ENCODE measurements at places on chromosomes 12 and 14.

DNA sequence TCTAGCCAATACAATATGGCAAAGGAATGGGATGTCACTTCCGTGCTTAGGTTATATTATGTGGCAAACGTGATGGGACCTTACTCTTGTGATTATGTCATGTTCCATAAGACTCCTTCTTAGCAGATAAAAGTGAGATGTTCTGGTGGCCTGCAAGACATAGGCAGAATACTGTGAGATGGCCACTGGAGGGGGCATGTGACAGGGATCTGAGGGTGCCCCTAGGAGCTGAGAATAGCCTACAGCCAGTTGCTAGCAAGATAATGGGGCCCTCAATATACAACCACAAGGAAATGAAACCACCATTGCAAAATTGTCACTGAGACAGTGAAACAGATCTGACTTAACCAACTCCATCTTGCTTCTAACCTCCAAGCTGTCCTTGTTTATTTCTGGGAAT lies 151.4 kb upstream of the SSTR1 start:
- no peak for DNase-seq

GRCh38 chr12:120684523-120684932 lies 2.4 kb upstream of the MLEC start:
- no peak for DNase-seq

DNA sequence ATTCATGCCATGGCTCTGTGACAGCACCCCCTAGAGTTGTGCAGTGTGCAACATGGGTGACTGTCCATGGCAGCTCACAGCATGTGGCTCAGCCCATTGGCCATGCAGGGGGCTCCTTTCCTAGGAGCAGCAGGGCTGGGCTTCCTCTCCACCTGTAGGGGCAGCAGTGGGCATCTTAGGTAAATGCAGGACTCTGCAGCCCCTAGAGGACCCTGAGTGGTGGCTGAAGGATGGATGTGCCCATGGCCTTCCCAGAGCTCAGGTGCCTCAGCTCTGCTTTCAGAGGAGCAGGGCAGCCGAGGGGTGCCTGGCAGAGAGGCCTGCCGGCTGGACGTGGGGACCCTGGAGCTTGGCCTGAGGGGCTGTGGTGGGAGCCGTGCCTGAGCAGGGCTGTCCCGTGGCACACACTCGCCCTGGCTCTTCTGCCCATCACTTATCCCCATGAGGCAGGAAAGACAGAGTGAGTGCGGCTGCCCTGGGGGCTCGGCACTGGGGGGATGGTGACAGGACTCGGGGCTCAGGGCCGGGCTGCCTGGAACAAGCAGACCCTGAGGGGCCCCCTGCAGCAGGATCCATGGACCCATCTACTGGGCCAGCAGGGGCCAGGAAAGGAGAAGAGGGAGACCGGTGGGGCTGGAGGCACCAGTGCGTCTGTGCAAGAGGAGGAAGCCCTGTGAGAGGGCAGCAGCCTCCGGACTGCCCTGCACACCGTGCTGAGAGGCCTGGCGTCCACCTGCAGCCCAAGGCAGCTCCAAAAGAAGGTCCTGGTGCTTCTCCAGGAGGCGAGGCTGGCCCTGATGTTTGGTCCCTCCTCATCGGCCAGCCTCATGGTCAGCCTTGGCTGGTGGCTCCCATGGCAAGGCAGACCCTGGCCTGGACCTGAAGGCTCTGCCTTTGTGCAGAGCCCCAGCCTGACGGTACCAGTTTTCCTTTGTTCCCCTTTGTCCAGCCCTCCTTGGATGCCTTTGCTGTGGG lies 7.6 kb downstream of the ADSS1 start:
- DNase-seq: no peak

DNA sequence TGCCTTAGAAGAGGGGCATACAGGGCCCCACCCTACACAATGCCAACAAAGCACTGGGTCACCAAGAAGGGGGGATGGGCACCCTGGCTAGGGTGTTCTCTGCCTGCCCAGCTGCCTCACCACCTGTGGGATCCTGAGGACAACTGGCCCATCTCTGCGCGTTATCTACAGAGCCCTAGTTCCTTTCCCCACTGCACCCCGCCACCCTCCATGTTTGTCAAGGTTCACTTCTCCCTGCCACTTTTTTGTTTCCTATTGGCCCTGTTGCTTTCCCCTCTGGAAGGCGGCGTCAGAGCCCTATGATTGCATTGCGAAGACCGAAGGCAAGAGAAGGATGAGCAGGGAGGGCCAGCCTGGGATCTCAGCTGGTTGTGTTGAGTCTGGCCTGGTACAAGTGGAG lies 1.6 kb downstream of the SLC48A1 start:
- no peak for DNase-seq

- DNase-seq: no peak
Measured at GRCh38 chr12:100174495-100174894, 26.1 kb upstream of the ACTR6 start.

DNA sequence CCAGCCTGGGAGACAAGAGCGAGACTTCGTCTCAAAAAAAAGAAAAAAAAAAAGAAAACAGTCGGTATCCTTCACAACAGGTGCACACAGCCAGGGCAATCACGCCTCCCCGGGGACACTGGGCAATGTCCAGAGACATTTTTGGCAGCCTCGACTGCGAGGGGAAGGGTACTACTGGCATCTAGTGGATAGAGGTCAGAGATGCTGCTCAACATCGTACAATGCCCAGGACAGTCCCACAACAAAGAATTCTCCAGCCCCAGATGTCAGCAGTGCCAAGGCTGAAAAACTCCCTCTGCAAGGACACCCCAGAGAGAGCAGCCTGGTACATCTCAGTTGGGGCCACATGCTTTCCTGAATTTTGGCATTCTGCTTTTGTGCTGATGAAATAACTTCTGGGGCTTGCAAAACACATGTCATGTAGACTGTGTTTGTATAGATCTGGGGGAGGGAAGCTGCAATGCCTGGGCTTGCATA lies 21.5 kb downstream of the ALDH2 start:
- no peak for DNase-seq

DNA sequence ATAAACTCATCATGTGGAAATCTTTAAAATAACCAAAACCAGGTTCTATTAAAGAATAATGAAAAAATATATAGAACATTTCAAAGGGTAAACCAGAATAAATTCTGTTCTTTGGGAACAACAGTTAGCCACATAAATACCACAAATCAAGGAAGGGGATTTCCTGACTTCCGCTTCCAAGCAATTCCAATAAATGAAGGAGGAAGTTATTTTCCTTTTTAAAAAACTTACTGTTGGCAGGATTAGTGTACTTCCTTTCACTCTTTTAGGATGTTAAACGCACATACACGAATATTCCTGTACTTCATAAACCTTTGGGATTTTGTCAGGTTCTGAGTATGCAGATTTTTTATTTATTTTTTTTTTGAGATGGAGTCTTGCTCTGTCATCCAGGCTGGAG lies 13.7 kb upstream of the LIMA1 start:
- no peak for DNase-seq

DNA sequence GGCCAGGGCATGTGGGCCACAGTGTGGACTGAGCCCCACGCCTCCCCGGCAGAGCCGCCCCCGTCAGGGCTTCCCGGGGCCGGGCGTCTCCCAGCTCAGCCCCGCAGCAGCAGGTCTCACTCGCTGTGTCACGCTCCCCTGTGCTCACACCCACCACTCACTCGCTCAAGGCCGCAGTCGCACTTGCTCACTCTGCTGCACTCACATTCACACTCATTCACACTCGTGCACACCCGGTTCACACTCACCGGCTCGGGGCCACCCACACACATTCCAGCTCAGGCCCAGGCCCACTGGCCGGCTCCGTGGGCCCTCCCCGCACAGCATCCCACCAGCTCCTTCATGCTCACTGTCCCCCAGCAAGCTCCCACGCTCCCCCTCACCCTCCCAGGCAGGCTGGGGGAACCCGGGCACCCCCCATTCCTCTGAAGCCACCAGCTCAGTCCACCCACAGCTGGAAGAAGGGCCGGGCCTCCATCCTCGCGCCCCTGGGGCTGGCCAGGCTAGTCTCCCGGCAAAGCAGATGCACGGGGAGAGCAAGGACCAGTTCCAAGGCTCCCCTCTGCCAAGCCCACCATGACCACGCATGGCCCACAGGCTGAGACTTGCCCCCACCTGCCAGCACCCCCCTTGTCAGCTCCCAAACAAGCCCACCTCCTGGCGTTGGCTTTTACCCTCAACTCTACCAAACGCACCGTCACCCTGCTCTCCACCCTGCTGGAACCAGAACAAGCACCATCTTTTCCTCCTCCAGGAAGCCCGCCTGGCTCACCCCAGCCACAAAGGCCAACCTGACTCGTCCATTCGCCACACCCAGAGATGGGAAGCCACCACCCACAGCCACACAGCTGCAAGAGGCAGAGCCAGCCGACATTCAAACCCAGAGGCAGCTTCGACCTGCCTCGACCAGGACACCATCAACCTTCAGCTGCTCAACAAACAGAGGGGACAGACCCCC lies 28.0 kb downstream of the NCOR2 start:
- DNase-seq: no peak

GRCh38 chr14:79749065-79749464 lies 462.2 kb downstream of the DIO2 start:
- DNase-seq: no peak

DNA sequence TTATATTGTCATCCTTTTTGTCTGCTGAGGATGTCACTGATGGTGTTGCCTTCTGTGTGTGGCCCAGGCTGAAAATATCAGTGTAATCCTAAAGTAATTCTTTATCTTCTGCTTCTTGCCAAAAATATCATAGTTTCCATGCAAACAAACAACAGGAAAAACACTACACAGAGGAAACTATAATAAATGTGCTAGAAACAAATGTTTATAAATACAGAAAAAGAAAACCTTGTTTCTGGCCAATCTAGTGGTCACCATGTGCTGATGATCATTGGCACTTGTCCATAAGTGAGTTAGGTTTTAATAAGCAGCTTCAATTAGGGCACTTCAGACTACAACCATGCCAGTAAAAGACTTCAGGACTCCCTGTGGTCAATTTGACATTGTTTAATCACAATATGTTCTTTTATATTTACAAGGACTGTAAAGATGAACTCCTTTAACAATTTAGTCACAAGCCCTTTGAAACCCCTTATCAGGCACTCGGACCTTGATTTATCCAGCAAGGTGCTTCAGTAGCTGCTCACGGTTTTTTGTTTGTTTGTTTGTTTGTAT lies 124.8 kb downstream of the TMTC3 start:
- DNase-seq: no peak

DNA sequence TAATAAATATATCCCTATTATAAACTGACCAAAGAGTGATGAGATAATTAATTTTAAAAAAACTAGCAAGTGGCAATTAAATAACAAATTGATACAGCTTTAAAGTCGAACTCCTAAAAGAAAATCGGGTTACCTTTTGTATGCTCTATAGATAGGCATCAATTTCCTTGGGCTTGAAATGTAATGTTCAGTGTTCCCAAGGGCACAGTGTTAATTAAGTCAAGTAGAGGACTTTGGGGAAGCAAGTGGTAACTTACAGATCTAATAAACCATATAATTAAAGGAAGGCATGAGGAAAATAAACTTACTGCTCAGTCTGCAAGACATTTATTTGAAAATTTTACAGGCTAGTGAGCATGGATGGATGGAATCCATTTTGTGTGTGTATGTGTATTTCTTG lies 220.9 kb downstream of the FSCB start:
- DNase-seq: no peak

- DNase-seq: no peak
Measured at GRCh38 chr12:57549909-57550640, at the start of gene KIF5A. Gene KIF5A (plus strand): TSS chr12:57550044. CDS start chr12:57550272, 228 bp downstream.

GRCh38 chr12:82510386-82510785 lies 152.1 kb downstream of the METTL25 start:
- no peak for DNase-seq

- DNase-seq: no peak
Measured at GRCh38 chr14:53865711-53866110, 90.9 kb downstream of the BMP4 start.

DNA sequence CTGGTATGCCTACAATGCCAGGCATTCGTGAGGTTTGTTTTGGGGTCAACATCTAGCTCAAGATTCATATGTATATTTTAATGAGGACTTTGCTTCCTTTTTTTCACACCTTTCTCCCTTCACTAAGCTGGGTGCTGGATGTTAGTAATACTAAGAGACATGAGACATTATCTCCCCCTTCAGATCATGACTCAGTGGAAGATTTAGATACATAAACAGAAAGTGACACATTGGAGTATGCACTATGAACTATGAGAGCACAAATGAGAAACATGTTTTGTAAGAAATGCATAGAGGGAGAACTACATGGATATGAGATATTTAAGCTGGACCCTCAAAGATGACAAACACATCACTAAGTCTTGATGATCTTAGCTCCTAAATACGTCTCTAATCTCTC lies 286.3 kb downstream of the RPAP3 start:
- DNase-seq: no peak

DNA sequence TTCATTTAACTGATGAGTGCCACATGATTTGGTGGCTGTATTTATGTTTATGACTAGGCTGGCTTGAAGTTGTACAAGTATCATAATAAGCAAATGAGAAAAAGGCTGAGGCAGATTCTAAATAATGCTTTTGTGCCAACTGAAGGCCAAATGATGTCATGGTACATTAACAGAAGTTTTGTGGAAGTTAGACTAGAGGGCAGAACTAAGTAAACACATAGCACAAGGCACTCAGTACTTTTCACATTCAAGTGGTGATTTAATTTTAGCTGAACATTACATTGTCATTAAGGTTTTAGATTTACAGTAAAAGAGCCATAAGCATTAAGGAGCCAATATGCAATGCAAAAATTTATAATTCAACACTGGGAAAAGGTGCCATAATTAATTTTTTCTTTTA lies 21.1 kb downstream of the PPP1CC start:
- DNase-seq: no peak

DNA sequence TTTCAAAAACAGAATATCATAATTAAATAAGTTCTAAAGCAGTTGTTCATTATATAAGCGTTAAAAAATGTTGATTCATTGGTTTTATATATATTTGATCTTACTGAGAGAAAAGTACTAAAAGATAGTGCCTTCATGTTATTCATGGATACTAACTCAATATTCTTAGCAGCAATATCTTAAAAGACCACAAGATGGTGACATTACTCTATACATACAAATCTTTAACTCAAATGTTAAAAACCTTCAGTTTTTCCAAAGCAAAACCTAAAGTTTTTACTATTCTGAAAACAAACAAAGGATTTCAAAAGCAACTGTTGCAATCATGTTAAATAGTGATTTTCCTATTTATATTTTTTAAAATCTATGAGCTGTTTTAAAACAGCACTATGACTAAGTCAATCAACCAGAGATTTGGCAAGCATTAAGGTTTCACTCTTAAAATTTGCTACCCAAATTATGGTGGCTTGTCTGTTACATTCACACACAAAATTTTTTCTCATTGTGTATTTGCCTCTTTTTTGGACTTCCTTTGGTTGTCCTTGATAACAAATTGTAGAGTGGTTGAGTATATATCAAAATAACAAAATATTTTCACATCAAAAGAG lies 50.1 kb upstream of the RERGL start:
- DNase-seq: peak; percentile 14

Measured in Jurkat, Clone E6-1 (cell line).